ENCODE measurements at places on chromosomes 2 and 18. TPM values are rescaled to one million over a fixed set of nuclear protein-coding genes. Genes with fewer than 3 reads are reported as not detected.

The CCDC178 gene
- total RNA-seq: not detected

DNA sequence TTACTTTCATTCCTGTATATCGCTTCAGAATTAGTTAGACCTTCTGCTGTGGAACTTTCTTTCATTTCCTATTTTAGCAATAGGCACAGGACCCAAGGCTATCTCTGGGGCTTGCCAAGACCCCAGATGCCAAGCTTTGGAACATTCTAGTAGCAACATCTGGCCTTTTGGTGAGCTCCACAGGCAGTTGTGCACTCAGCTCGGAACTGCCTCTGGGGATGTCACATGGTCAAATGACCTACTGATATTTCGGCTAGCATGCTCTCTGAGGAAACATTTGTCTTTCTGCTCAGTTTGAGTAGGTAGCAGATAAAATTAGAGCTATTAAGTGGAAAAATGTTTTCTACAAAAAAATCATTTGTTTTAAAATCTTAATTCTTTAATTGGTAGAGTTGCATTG is 76.6 kb upstream of the ITGA4 start:
- no peak for DNase-seq

The IDH1 gene
- total RNA-seq: 46.4 TPM

The MBP gene
- total RNA-seq: 52.5 TPM

The PPM1B gene
- 31.1 TPM for total RNA-seq

The IMMT gene
- total RNA-seq: 104 TPM

- DNase-seq: no peak
Observed at GRCh38 chr2:23393722-23394121, 8.7 kb downstream of the KLHL29 start.

GRCh38 chr2:203772456-203773165 is 66.2 kb downstream of the CD28 start:
- DNase-seq: no peak

DNA sequence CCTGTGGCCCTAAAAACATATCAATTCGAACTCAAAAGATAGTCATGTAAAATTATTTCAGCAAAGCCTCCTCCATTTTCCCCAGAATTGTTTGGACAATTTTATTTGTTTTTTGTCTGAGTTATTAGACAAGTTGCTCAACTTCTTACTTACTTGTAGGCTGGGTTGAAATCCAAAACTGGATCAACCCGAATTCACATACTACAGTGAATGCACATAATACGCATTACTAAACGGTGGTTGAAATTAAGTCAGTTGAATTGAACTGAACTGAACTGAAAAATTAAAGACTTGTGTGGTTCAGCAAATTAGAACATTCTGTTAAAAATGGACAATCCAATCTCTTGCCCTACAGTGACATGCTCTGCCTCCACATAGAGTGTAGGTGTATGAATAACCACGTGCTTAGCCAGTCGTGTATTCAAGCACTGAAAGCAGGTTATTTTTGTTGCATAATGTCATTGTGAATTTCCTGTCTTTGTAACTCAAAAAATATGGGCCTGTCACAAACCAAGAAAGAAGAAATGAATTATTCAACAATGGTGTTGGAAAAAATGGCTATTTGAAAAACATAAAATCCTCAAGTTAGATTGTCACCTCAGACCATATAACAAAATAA is 441.0 kb downstream of the TXNL1 start:
- no peak for DNase-seq

The FBLN7 gene
- not detected for total RNA-seq

DNA sequence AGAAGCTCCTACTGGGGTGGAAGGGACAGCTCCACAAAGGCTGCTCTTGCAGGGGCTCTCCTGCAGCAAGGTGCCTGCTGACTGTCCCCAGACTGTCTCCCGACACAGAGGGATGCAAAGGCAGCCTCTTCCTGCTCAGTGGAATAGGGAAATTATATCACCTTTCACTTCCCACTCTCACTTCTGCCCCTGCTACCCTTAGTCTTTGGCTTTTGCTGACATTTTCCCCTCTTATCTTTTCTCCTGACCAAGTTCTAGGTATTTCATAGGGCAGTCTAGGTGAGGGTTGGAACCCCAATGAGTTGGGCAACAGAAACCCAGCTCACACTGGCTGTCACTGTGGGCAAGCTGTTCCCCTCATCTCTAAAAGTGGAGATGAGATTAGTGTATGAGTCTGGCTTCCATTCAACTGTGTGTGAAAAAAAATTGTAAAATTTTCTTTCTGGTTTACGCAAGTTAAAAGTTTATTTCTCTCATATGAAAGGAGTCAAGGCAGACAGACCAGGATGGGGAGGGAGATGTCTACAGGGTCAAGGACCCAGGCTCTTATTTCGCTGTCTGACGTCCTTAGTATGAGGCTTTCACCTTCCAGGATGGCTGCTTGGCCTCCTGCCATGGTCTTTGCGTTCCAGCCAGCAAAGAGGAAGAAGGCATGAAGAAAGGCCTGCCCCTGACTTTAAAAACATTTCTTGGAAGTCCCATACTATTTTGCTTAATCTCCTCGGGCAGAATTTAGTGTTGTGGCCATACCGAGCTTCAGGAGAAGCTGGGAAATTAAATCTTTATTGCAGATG is 7.5 kb upstream of the MOCOS start:
- DNase-seq: no peak

- DNase-seq: no peak
Observed at GRCh38 chr18:8375249-8375648, 234.0 kb upstream of the RAB12 start.

DNA sequence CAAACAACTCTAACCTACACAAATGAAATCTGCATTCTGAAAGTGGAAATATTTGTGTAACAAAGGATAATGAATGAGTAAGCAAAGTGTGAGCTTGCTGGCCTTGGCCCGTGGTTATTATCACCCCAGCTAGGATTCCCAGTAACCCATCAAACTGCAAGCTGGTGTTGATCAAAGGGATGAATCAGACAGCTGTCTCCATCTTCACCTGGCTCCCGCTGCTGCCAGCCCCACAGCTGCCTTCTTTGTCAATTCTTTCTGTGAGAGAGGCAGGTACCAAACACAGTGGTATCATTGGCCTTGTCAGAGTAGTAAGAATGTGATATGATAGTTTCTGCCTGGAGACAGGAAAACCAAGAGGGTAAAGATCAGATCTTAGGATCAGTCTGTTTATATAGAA is 25.2 kb upstream of the RGPD4 start:
- no peak for DNase-seq

DNA sequence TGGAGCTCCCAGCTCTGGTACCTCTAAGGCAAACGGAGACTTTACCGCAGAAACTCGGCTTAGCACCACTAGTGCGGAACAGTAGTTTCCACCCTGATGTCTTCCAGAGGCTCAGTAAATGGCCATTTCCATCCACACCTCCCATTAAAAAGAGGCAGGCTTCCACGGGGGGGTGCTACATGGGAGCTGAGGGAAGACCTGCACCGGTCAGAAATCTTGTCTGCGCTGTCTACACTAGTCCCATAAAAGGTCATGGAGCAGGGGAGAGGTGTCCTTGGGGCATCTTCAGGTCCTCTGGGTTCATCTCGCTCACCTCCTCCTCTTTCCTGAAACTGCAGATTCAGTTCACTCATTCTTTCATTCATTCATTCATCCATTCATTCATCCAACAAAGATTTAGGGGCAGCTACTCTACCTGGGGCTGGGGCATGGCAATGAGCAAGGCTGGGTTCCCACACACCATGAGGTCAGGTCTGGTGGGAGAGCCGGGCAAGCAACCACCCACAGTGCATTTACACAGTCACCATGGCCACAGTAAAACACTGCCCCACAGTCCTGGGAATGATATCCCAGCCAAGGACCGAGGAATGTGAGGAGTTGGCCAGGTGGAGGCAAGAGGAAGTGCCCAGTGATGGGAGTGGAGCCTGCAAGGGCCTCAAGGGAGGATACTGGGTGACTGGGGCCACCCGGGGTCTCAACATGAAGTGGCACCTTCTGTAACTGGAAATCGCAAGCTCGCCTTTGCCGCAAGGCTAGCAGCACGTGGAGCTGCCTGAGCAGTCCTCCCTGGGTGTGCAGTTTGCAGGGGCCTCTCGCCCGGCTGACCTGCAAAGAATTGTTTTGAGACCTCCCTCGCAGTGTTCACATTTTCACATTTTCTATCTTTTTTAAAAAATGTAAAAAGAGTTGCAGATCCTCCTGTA is 180.2 kb upstream of the RAB6C start:
- no peak for DNase-seq

GRCh38 chr2:12982149-12982584 is 265.4 kb downstream of the TRIB2 start:
- DNase-seq: no peak
